ENCODE measurements at places on chromosomes 12 and 14.

DNA sequence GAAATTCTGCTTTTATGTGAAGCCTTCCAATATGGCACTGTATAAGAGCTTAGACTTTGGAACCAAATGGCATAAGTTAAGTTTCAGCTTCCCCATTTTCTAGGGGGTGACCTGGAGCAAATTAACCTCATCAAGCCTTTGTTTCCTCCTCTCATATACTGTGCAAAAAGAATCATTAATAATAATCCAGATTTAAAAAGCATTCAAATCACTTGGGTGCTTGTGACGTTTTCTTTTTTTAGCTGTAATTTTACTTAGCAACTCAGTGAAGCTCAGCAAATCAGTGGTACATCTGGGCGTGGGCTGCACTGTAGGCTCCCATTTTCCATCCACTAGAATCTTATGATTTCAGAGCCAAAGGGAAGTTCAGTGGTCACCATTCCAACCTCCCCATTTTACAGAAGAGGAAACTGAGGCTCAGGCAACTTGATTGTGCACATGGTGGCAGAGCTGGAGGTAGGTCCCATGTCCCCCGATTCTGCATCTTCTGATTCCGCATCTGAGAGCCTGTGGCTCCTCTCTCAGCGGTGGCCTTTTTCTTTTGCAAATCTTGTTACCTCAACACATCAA lies 131.2 kb downstream of the SNAPC1 start:
- no peak for DNase-seq

GRCh38 chr12:51217133-51217967 lies 512 bp downstream of the POU6F1 start:
- peak; percentile 72 for DNase-seq

- no peak for DNase-seq
These were observed 523 bp downstream of the GTF2H3 start for GRCh38 chr12:123634142-123634561.

DNA sequence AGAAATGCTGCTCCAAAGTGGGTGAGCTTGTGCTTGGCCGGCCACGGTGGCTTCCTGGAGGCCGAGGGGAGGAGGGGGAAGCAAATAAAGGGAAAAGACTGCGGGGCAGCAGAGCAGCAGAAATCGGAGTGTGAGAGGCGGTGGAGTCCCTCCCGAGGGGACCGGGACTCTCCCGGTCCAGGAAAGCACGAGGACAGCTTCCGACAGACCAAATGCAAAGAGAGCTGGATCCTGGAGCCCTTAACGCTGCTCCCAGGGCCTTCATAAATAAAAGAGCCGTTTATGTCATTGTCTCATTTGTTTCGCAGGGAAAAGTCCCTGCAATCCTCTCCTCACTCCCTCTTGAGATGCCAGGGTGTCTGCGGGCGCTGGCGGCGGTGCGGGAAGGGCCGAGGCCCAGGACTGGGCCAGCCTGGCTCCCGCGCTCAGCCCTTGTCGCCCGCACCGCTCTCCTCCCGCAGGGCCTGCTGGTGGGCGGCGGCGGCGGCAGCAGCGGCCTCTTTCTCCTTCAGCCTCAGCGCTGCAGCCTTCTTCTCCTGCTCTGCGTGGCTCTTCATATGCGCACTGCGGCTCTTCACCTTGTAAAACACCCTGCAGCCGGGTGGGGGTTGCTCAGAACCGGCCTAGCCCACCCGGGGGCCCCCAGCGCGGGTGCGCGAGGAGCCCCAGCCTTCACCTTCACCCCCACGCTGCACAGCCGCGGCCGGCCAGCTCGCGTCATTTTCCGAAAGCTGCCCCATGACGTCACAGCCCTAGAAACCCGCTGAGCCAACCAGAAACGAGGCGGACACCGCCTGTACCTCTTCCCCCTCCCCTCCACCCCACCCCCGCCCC lies 4.5 kb upstream of the PNMA1 start:
- DNase-seq: no peak

DNA sequence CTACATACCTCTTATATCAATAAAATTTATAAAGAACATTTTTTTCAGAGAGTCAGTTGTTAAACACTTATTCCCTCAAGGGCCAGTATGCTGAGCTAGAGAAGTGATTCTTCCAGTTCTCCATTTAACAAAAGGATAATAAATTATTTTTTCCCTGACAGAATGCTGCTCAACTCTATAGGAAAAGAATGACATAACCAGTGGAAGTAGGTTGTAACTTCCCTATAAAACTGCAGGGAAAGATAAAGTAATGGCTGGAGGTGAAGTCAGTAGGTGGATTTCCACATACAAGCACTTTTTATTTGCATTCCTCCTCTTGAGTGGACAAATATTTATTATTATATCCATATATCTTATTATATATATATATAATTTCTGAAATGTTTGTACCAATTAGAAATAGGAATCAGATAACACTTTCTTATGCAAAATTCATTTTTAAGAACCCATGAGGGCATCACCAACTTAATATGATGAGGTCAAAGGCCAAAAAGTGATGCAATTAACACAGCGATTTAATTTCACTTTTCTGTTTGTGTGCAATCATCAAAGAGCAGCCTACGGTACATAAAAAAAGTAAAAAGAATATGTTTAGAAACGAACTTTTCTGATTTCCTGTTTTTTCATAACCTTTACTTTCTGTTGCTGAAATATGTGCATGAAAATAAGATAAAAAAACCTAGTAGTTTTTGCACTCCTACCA lies 175.3 kb downstream of the PRKD1 start:
- DNase-seq: no peak

GRCh38 chr12:104722601-104723534 lies 235.2 kb downstream of the SLC41A2 start:
- DNase-seq: no peak

GRCh38 chr12:19799895-19800602 lies 360.8 kb downstream of the AEBP2 start:
- peak; percentile 24 for DNase-seq

GRCh38 chr12:106527356-106527755 lies 55.4 kb upstream of the RFX4 start:
- peak; percentile 11 for DNase-seq

DNA sequence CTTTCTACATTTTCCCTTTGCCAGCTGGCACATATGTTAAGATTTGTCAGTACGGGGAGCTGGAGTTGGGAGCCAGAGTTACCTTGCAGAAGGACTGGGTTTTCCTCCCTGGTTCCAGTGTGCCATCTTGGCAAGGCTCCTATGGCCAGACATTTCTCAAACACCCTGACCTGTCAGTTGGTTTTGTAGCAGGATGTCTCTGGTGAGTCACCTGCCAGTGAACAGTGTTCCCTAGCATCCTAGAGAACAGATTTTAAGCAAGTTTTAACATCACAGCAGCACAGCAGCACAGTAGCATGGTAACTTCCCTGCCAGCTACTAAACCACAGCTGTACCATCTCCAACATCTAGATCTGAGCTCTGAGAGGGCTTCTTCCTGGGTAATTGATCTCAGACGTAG lies 26.2 kb upstream of the KTN1 start:
- no peak for DNase-seq

- no peak for DNase-seq
These were observed 319.4 kb downstream of the CACNA1C start for GRCh38 chr12:2372178-2372577.

- no peak for DNase-seq
These were observed 12.0 kb upstream of the SMIM10L1 start for GRCh38 chr12:11158885-11159444.

- DNase-seq: no peak
These were observed 168.9 kb downstream of the ESR2 start for GRCh38 chr14:64125270-64125669.

- DNase-seq: no peak
These were observed 479.8 kb downstream of the FUT8 start for GRCh38 chr14:65892315-65892714.

DNA sequence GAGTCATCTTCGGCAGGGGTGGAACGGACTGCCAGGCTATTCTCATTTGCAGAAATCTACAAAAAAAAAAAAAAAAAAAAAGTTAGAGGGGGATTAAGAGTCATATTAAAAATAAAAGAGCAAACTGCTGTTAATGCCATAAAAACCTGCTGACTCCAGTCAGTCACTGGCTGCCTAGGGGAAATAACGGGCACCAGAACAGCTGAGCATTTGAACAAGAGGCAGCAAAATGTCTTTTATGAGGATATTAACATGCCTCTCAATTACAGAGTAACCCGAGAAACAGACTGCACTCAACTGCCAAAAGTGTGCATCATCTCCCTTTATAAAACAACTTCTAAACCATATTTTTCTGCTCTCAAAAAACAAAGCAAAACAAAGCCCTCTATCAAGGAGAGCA lies 28.7 kb upstream of the CERS5 start:
- no peak for DNase-seq

GRCh38 chr12:67509666-67510386 lies 138.7 kb upstream of the DYRK2 start:
- DNase-seq: no peak

DNA sequence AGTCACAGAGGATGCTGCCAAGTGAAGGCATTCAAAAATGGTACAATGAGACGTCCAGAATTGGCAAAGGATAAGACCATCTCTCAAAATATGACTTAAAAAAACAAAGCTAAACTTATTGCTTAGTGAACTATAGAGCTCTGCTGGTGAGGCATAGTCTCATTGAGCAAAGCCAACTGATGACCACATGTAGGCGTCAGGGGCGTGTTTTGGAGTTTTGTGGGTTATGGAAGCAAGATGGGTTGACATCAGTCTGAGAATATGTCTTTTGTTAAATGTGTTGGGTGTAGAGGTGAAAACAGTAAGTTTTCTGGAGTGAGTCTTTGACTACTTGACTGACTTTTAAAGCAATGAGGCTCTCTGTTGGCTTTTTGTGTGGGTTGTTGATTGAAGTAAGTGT lies 47.2 kb downstream of the ATL1 start:
- no peak for DNase-seq

DNA sequence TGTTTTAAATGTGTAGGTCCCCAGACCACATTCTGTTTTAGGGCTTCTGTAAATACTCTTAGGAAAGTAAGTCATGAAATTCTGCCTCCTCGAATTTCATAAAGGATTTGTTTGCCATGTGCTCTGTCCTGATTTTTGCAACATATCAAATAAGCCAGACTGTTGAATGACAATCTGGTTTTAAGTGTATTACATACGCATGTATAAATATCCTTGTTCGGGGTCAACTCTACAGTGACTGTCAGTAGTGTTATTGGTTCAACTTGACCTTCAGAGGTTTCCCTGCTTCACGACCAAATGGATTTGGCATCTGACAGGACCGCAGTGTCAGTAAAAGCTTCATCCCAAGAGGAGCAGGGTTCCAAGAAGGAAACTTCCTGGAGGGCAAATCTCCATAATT lies 52.7 kb downstream of the PPM1A start:
- DNase-seq: no peak

DNA sequence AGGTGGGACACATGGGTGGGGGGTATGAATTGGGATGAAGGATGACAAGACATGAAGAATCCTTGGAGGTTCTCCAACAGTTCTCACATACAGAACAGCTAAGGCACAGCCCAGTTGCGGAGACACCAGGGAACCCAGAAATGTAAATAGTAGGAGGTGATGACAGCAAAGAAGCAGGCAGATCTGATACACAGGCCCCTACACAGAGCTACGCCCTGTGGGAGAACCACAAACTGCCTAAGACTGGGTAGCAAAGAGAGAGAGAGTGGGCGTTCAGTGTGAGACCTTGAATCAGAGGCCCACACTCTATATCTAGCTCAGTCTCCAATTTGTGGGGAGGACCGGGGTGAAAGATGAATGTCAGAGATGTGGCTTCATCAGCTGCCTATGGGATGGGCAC lies 9.5 kb upstream of the NUMB start:
- DNase-seq: no peak

DNA sequence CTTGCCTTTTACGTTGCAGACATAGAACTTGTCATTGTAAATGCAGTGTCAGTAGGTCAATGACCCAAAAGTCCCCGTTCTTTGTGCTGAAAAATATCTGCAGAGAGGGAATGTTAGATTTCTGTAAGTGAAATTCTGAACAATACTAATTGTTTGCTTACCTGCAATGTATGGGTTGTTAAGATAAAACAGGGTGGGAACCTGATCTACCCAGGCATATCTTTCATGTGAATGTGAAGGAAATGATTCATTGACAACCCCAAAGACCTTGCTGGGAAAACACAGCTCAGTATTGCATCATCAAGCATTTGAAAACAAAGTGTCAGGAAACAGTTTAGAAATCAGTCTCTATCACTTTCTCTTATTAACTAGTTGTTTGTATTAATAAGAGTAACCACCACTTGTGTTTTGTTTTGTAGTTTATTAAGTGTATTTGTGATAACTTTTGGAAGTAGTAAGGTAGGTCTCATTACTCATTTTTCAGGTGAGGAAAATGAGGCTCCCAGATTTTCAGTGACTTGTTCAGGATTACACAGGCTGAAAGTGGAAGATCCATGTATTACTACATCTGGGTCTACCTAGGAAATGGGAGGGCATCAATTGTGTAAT lies 57.9 kb upstream of the SLC38A2 start:
- peak; percentile 62 for DNase-seq
